ENCODE measurements at places on chromosomes 6 and 20.

DNA sequence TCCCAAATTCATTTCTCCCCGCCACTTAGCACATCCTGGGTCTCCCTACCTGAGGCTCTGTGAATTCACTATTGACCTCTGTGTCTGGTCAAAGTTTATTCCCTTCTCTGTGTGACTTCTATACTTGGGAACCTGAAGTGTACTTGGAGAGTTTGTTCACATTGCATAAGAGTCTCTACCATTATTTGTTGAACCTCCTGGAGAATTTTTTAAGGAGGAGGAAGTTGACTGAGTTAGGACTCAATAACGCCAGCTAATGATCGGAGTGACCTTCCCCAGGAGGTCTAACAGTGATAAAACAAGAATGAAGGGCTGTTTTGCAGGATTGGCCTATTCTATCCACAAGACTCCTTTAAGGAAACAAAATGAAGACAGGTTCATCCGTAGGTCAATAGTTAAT, 23.6 kb downstream of the STMND1 start:
- no peak for DNase-seq

DNA sequence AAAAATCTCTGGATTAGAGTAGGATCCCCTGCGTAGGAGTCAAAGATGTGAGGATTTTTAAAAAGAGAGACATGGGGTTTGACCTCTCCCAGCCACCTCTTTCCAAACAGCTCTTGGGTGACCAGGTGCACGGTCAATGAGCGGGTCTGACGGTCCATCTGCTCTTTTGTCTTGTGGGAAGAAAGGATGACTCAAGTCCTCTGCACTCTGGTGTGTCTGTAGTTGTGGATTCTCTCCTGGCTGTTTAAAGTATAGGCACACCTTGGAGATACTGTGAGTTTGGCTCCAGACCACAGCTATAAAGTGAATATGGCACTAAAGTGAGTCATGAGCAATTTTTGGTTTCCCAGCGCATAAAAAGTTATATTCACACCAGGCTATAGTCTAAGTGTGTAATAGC, 209.8 kb downstream of the BMP7 start:
- no peak for DNase-seq

GRCh38 chr6:151784441-151785214, 22.9 kb upstream of the ESR1 start:
- DNase-seq: no peak

- no peak for DNase-seq
Measured at GRCh38 chr20:3227936-3228749, 10.8 kb downstream of the SLC4A11 start.

GRCh38 chr20:53352727-53353440, 240.8 kb downstream of the ZNF217 start:
- DNase-seq: no peak

DNA sequence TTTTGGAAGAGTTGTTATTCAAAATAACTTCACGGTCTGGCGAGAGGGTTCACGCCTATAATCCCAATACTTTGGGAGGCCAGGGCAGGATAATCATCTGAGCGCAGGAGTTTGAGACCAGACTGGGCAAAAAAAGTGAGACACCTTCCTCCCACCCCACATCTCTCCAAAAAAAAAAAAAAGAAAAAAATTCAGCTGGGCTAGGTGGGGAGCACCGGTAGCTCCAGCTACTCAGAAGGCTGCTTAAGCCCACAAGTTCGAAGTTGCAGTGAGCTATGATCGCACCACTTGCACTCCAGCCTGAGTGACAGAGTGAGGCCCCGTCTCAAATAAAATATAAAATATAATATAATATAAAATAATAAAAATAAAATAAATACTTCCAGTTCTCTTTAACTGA, 10.4 kb downstream of the OR2B2 start:
- DNase-seq: no peak

GRCh38 chr6:37624121-37624520, 73.6 kb downstream of the MDGA1 start:
- DNase-seq: no peak

GRCh38 chr6:144776031-144776819, 491.1 kb downstream of the UTRN start:
- DNase-seq: no peak

GRCh38 chr6:148593813-148594170, 153.0 kb upstream of the UST start:
- no peak for DNase-seq
